ENCODE measurements at places on chromosomes 4 and X. TPM values are rescaled to one million over a fixed set of nuclear protein-coding genes. Genes with fewer than 3 reads are reported as not detected.

GRCh38 chr4:101843054-101843453 lies 52.5 kb downstream of the BANK1 start:
- no peaks in the 10 kb centered on the region for H3K27me3 ChIP-seq
- H3K4me1 ChIP-seq: no peaks in the 10 kb centered on the region
- no peak overlapping the region for H3K4me3 ChIP-seq
- H3K36me3 ChIP-seq: no peaks in the 10 kb centered on the region
- H3K27ac ChIP-seq: no peak overlapping the region

DNA sequence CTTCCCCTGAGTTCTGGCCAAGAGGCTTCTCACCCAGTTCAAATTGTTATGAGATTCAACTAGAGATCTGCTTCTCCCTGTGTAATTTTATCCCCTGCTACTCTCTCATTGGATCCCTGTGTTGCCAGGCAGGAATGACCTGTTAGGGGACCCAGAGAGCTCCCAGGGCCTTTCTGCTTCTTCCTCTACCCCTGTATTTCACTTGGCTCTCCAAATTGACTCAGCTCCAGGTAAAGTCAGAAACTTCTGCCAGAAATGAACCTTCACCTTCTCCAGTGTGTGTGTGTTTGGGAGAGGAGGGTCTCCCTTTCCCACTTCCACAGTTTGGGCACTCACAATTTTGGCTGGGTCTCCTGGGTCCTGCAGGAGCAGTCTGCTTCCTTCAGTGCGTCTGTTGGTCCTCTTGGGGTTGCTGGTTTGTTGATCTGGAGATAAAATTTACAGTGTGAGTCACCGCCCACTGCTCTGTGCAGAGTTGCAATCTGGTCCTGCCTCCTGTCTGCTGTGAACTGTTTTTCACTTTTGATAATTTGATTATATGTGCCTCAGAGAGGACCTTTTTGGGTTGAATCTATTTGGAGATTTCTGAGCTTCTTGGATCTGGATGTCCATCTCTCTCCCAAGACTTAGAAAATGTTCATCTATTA lies 112.4 kb upstream of the EDA2R start:
- H3K27ac ChIP-seq: no peak overlapping the region
- no peak for DNase-seq
- H3K4me1 ChIP-seq: no peaks in the 10 kb centered on the region

TBC1D8B gene
- total RNA-seq: 7.4 TPM

DNA sequence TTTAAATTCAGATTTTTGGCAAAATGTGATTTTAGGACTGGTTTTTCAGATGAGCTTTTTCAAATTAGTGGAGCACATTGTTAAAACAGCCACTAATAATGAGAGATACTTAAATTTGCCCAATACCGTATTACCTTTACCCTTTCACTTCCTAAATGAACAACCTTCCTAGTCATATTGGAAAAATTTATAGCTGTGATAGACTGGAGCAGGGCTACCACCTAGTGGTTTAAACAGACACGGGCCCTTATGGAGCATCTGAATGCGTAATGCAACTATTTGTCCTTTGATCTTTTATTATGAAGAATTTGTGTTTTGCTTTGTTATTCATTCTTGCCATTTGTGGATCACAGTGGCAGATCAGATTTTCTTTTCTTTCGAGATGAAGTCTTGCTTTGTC lies 72.7 kb downstream of the KDM6A start:
- H3K27me3 ChIP-seq: no peaks in the 10 kb centered on the region
- no peak overlapping the region for H3K4me3 ChIP-seq
- DNase-seq: no peak
- H3K4me1 ChIP-seq: no peaks in the 10 kb centered on the region
- H3K36me3 ChIP-seq: no peaks in the 10 kb centered on the region
- no peak overlapping the region for H3K27ac ChIP-seq

- H3K4me3 ChIP-seq: no peak overlapping the region
- H3K4me1 ChIP-seq: no peaks in the 10 kb centered on the region
- no peaks in the 10 kb centered on the region for H3K27me3 ChIP-seq
- H3K27ac ChIP-seq: no peak overlapping the region
These were observed 24.8 kb downstream of the CCSER1 start for GRCh38 chr4:90152024-90152423.

- H3K4me1 ChIP-seq: no peaks in the 10 kb centered on the region
- no peaks in the 10 kb centered on the region for H3K27me3 ChIP-seq
- no peak overlapping the region for H3K27ac ChIP-seq
- no peak overlapping the region for H3K4me3 ChIP-seq
These were observed 1354.8 kb upstream of the IGFBP7 start for GRCh38 chr4:58465031-58465430.

ASB12 gene
- total RNA-seq: not detected

HSFX4 gene
- not detected for total RNA-seq

FBXW7 gene
- 39.6 TPM for total RNA-seq

DNA sequence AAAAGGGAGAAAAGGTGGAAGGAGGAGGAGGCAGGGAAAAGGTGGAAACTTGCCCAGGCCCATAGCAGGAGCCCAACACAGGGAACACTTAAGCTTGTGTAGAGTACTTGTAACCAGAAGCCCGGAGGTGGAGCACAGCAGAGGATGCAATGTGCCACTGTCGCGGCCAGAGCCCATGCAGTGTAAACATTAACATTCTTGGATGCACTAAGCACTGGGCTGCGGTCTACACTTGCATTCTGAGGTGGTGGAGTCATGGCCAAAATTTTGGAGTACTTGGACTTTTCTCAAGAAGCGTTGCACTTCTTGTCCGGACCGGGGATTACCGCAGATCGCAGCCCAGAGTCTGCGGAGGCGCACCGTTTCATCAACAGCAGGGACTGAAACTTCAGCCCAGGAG lies 4.5 kb upstream of the RHOXF1 start:
- no peaks in the 10 kb centered on the region for H3K36me3 ChIP-seq
- no peaks in the 10 kb centered on the region for H3K4me1 ChIP-seq
- H3K4me3 ChIP-seq: peak overlapping the region; percentile 17
- peak overlapping the region; percentile 11 for H3K27ac ChIP-seq
- H3K27me3 ChIP-seq: no peaks in the 10 kb centered on the region

- no peaks in the 10 kb centered on the region for H3K27me3 ChIP-seq
- no peak overlapping the region for H3K27ac ChIP-seq
- no peak for DNase-seq
- no peak overlapping the region for H3K4me3 ChIP-seq
- H3K4me1 ChIP-seq: no peaks in the 10 kb centered on the region
These were observed 103.4 kb upstream of the PDLIM3 start for GRCh38 chr4:185638548-185639301.

DGAT2L6 gene
- not detected for total RNA-seq

DNA sequence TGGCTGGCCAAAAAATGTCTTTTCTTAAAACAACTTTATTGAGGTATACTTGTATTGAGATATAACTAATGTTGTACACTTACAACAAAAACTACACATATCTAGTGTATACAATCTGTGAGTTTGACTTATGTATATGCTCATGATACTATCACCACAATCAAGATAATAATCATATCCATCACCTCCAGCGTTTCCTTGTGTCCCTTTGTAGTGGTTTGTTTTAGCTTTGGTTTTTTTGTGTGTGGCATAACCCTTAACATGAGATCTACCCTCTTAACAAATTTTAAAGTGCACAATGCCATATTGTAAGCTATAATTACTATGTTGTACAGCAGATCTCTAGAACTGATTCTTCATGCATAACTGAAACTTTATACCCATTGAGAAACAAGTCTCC lies 13.4 kb upstream of the PCSK1N start:
- H3K36me3 ChIP-seq: no peaks in the 10 kb centered on the region
- H3K4me1 ChIP-seq: no peaks in the 10 kb centered on the region
- no peaks in the 10 kb centered on the region for H3K27me3 ChIP-seq
- H3K4me3 ChIP-seq: no peak overlapping the region

DNA sequence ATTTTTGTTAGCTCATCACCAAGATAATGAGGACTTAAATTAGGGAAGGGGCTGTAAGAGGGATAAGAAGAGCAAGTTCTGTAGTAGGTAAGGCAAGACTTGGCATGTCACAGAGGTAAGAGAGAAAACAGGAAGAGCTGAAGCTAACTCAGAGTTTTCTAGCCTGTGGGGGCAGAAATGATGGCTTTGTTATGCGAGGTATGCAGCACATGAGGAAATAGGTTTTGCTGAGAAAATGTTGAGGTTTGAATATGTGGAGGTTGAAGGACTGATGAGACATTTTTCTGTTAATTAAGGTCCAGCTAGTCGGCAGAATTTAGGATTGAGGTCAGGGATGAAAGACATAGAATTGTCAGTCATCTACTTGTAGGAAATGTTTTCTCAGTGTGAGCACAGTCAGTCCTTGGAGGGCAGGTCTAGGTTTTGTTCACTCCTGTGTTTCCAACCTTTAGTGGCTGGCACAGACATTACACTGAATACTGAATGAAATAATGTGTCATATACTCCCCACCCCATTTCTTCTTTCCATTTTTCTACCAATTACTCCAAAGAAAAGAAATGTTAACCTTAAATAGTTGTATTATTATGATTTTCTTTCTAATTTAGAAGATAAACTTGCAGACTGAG lies 154.0 kb upstream of the AADAT start:
- no peak overlapping the region for H3K4me3 ChIP-seq
- no peak overlapping the region for H3K27ac ChIP-seq
- no peak for DNase-seq
- H3K36me3 ChIP-seq: no peaks in the 10 kb centered on the region
- H3K27me3 ChIP-seq: no peaks in the 10 kb centered on the region

PRRG1 gene
- 16.2 TPM for total RNA-seq

DNA sequence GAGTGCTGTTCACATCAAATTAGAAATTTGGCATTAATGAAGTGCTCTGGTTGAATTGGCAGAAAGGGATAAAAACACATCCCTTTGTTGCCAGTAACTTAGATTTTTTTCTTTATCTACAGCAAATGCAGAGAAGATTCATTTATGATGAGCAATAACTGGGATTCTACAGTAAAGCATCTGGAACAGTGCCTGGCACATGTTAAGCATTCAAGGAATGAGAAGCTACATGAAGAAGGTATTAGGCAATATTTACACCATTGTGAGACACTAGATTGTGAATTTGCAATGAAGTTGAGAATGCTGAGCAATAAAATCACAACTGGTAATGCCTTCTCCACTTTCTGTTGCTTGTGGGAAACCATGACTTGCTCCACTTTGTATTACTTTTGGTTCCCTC lies 33.5 kb downstream of the PCDH19 start:
- H3K36me3 ChIP-seq: no peaks in the 10 kb centered on the region
- H3K27me3 ChIP-seq: no peaks in the 10 kb centered on the region
- H3K27ac ChIP-seq: no peak overlapping the region
- no peak overlapping the region for H3K4me3 ChIP-seq
- H3K4me1 ChIP-seq: no peaks in the 10 kb centered on the region

ATP8A1 gene
- 84.7 TPM for total RNA-seq

MAGEB2 gene
- not detected for total RNA-seq

HPF1 gene
- 21.2 TPM for total RNA-seq

DNA sequence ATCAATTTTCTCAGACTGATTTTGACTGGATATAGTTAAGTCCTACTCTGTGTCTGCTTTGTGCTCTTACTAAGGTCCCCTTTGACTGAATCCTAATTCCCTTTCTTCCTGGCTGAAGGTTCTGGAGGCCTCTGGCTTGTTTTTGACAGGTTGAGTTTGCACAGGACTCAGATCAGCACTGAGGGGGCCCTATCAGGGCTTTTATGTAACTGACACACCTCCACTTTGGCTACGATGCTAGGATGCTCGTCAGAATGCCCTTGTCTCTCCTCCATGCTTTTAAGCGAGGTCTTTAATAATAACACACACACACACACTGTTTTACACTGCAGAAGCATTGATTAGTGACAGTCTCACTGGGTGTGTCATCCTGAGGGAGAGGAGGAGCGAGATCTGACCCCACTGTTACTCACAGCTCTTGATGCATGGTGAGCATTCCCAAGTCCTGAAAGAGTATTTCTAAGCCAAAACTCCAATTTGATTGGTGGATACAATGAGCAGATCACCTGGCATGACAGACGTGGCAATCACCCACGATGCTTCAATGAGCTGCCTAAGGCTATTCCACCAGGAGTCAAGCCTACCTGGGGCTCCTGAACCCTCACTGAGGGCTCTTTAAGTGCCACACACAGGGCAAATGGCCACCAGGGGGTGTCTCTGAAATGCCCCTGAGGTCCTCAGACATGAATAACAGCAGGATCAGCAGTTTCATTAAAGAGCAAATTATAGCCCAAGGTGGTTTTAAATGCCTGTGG lies 130.4 kb upstream of the CPEB2 start:
- peak; percentile 61 for DNase-seq
- no peaks in the 10 kb centered on the region for H3K27me3 ChIP-seq

RPS6KA6 gene
- total RNA-seq: 1.9 TPM

SLC2A9 gene
- 25.2 TPM for total RNA-seq

DNA sequence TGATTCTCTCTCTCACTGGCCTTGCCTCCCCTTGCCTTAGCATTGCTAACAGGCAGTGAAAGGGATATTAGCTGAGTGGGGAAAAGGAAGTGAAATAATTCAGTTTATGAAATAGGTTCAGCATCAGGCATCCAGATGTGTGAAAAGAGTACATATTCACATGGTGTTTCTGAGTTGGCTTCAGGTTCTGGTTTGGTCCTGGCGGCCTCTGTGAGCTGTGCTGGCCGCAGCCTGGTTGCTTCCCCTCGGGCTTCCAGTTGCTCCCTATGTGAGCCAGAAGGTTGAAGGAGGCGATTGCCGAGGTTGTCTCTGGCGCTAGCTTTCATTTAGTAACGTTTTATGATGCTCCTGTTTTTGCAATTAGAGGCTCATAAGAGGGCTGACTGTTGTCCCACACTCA lies 99.1 kb upstream of the TLR2 start:
- no peaks in the 10 kb centered on the region for H3K27me3 ChIP-seq
- no peak overlapping the region for H3K4me3 ChIP-seq
- peaks cover 58% of the 10 kb centered on the region for H3K36me3 ChIP-seq
- DNase-seq: no peak
- no peaks in the 10 kb centered on the region for H3K4me1 ChIP-seq

DNA sequence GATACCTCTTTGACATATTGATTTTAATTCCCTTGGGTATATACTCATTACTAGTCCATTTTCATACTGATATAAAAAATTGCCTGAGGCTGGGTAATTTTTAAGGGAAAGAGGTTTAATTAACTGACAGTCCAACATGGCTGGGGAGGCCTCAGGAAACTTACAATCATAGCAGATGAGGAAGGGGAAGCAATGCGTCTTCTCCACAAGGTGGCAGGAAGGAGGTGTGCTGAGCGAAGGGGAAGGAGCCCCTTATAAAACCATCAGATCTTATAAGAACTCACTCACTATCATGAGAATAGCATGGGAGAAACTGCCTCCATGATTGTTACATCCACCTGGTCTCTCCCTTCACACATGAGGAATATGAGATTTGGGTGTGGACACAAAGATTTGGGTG lies 42.4 kb downstream of the MSX1 start:
- no peaks in the 10 kb centered on the region for H3K36me3 ChIP-seq
- H3K27ac ChIP-seq: no peak overlapping the region
- peaks cover 9% of the 10 kb centered on the region for H3K27me3 ChIP-seq
- H3K4me1 ChIP-seq: no peaks in the 10 kb centered on the region
- no peak for DNase-seq

CYTL1 gene
- 1.4 TPM for total RNA-seq

MTNR1A gene
- total RNA-seq: not detected

- H3K27me3 ChIP-seq: no peaks in the 10 kb centered on the region
- no peak overlapping the region for H3K4me3 ChIP-seq
- H3K27ac ChIP-seq: no peak overlapping the region
- no peak for DNase-seq
- H3K36me3 ChIP-seq: no peaks in the 10 kb centered on the region
- H3K4me1 ChIP-seq: no peaks in the 10 kb centered on the region
These were observed 38.0 kb upstream of the IGFBP7 start for GRCh38 chr4:57148177-57148576.

Data from lower lobe of right lung (tissue), 2 donors.